Effector memory CD8-positive, alpha-beta T cell (primary cell): ENCODE measurements at places on chromosomes 1 and 21.

GRCh38 chr1:82110366-82111254, 309.9 kb downstream of the ADGRL2 start:
- DNase-seq = no peak

- DNase-seq = no peak
These were observed 39.3 kb downstream of the CDKN2C start for GRCh38 chr1:51009381-51009780.

DNA sequence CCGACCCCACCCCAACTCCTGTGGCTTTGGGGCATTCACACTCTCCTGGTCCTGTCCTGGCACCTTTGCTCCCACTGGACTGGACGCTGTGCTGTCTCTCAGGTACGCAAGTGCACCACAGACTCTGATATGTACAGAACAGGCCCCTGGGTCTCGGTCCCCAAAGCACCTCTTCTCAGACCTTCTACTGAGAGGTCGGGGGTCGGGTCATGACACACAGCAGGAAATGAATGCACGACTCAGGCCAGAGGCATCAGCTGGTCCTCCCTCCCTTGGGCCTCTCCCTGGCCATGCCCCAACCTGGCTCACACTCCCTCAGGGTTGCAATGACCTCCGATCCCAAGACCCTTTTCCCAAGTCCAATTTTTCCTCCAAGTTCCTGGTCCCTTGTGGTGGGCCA, 1.8 kb upstream of the KRTAP10-12 start:
- no peak for DNase-seq

DNA sequence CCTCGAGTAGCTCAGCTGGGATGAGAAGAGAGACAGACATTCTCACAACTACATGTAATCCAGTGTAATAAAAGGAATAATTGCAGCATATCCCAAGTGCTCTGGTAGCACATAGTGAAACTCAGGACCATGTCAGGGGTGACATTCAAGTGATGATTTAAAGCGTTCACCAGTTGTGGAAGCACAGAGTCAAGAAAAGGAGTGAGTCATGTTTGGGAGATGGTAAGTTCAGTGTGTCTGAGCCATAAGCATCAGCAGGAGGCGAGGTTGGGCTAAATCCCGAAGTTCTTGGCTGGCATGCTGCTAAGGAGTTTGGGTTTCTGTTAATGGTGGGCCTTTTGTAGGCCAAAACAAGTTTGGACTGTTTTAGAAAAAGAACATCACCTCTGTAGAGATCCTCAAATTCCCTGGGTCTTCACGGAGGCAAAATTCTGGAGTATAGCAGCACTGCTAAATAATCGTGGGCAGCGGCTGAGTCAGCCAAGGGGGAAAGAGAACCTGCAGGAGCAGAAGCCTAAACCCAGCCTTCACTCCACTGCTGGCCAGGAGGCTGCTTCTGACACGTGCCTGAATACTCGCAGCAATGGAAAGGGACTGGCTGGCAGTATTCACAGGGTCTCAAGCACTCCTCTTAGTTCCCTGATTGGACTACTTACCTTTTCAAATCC, 7.2 kb upstream of the NHLH1 start:
- no peak for DNase-seq

GRCh38 chr1:11749203-11749689, 12.7 kb upstream of the C1orf167 start:
- DNase-seq = peak; percentile 38

DNA sequence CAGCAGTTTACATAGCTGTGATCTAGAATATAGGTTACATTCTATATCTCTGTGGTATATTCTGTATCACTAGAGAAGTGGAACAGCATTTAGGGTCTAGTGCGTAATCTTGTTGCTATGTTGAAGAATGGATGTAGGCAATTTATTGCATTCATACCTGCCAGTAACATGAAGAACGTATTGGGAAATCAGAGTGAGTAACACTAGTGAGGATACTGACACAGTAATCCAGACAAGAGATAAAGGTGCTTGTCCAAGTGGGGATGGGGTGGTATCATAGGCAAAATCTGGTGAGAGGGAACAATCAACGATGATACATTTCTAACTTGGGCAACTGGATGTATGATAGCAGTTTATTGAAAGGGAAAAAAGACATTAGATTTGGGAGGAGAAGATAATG, 9.8 kb downstream of the PPP2R5A start:
- DNase-seq = no peak

DNA sequence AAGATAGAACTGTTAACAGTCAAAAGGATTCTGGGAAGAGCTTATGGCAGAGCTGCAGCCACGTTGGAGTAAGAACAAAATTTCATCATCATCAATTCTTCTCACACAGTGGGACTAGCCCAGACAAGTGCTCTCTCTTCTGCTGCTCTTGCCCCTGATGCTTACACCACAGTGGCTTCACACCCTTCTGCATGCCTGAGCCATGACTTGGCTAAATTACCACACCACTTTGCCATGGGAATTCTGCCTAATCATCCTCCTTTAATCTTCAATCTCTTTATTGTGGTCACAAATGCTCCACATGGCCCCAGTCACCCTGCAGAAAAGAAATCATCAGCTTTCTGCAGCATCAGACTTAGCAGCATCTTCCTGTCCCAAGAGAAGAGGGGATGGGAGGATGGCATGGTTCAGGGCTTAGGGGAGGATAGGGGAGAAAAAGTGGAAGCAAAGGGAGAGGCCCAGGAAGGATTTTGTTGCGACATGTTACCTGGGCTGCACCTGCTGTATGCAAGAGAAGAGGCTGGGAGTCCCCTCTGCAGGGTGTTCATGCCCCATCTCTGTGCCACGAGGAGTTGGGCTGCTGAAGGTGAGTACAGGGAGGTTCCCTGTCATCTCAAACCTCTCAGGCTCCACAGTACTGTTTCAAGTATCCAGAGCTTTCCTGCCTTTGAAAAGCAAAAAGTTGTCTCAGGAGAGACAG, 9.0 kb upstream of the RPTN start:
- DNase-seq = no peak

- no peak for DNase-seq
These were observed 5.5 kb upstream of the CNTN2 start for GRCh38 chr1:205037539-205037938.

DNA sequence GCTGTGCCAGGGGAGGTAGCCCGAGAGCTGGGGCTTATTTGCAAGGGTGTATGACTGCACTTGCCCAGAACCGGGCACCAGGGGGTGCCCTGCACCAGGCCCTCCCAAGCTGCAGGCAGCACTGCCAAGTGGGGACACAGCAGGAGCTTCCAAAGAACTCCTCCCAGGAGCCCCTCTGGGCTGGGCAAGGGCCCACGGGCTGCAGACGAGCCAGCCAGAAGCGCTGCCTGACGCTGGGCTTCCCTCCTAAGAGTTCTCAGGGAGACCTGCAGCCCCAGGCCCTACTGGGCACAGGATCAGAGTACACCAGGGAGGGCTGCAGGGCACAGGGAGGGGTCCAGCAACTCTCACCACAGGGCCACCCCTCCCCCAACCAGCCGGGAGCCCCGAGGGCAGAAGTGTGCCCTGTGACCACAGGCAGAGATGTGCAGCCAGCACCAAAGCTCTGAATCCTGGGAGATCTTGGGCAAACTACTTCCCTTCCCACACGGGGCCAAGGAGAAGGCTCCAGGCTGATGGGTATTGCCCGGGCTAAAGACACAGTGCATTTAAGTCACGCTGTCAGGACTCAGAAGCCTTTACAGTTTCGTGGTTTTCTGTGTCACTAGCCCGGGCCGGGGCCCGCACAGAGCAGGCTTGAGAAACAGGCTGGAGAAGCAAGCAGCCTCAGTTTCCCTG, 63.4 kb downstream of the KCNAB2 start:
- DNase-seq = no peak

GRCh38 chr1:38183096-38183495, 136.5 kb upstream of the POU3F1 start:
- no peak for DNase-seq
